Forelimb muscle (tissue), 1 donor: ENCODE measurements at places on chromosomes 12 and 14.

- no peak for DNase-seq
These were observed 16.1 kb downstream of the GPR68 start for GRCh38 chr14:91228112-91229004.

DNA sequence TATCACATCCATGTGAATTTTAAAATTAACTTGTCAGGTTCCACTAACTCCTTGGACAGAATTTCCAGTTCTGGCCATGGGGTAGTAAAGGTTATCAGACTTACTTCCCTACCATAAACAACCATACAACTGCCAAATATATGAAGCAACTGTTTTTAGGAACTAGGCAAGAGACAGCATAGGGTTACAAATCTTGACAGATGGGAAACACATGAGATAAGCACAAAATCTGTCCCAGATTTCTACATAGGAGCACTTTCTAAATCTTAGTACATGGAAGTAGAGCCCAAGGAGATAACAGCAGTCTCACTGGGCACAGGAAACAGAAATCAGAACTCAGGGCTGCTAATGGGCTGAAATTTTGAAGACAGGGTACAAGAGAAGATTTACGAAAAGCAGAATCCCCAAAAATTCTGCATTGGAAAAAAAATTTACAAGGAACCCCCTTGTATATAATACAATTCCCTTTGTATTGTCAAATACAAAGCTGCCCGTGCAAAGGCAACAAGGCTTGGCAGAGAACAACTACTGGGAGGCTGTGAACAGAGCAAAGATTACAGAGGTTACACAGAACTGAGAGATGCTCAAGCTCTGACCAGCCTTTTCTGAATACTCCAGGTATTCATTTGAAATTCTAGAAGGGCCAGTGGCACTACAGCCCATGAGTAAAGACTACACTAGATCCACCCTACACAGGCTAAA lies 43.2 kb downstream of the GALNT4 start:
- no peak for DNase-seq

DNA sequence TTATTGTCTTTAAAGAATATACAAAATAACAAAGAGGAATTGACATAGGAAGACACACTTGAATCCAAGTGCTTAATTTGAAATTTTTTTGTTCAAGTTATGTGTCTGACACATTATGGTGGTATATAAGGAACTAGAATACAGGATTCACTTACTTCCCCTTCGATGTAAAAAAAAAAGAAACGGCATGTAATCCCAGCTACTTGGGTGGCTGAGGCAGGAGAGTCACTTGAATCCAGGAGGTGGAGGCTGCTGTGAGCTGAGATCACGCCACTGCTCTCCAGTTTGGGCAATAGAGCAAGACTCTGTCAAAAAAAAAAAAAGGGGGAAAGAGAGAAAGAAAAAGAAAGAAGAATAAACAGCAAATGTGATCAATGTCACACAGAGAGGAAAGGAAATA lies 8.9 kb downstream of the CLEC12A start:
- no peak for DNase-seq

DNA sequence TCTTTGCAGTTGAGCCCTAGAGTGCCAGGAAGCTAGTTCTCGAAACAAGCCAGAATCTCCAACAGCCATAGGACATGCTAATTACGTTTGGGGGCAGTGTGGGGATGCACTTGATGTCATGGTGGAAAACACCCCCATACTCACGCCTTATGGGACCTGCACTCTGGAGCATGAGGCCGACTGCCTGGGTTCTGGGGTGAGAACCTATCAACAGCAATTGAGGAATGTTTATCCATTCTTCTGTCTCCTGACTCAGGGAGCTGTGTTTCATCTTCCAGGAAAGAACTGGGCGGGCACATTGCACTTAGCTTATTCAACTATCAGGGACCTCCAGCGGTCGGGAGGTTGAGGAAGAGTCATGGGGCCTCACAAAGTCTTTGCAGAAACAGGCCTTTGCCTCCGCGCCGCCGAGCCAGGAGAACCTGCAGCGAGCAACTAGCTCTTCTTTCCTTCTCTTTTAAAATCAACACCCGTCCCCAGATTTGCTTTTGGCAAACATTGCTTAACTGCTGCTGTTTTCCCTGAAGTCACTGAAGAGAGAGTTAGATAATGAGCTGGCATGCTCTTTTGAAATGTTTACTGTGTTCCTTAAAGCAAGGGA lies 226.1 kb upstream of the DIO3 start:
- no peak for DNase-seq

- DNase-seq = no peak
These were observed 230.0 kb upstream of the SRRM4 start for GRCh38 chr12:118751355-118751754.

- DNase-seq = no peak
These were observed 76.9 kb upstream of the TMEM263 start for GRCh38 chr12:106878804-106879203.

GRCh38 chr14:94372021-94372605 lies 16.3 kb downstream of the SERPINA1 start:
- DNase-seq = no peak

DNA sequence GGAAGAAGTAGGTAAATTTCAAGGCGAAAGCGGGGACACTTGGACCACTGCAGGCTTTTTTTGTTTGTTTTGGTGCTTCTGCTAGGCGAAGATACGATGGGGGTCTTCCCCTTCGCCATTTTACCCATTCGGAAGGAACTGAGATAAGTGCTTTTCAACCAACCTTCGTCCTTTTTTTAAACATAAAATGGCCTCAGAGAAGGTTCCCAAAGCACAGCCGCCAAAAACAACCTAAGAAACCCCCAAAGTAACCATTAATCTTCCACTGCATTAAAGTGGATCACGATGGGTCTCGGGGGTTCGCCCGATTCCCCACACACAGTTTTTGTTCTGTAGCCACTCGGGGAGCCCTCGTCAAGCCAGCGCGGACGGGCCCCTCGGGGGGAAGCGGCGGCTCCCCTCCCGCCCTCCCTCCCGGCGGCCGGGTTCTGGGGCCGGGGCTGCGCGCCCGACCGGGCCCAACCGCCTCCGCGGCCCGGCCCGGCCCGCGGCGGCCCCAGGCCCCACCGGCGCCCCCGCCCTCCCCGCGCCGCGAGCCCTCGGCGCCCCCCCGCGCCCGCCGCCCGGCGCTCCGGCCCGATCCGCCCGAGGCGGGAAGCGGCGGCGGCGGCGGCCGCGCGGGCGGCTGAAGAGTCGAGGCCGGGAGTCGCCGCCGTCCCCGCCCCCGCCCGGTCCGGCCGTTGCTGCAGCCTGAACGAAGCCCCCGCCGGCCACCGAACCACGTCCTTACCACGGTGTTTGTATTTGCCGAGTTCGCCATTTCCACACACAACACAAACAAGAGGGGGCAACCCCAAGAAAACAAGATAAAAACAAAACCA lies 790 bp downstream of the GTF2A1 start:
- no peak for DNase-seq

GRCh38 chr12:3073438-3074250 lies 3.5 kb upstream of the TSPAN9 start:
- peak; percentile 72 for DNase-seq

DNA sequence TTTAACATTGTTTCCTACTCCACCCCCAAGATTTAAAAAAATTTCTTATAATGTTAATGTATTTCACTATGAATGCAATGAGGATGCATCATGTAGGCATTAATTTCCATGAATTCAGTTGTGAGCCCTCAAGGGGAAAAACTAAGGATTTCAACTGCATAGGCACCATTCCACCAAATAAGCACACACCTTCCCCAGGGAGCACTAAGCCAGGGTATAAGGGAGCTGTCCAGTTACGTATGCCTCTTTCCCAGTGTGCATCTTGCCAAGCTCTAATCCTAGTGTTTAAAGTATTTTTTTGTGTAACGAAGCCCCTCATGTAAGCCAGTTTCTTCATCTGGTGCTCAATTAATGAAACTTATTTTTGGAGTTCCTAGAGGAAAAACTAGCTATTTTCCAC lies 6.6 kb downstream of the FERMT2 start:
- no peak for DNase-seq

DNA sequence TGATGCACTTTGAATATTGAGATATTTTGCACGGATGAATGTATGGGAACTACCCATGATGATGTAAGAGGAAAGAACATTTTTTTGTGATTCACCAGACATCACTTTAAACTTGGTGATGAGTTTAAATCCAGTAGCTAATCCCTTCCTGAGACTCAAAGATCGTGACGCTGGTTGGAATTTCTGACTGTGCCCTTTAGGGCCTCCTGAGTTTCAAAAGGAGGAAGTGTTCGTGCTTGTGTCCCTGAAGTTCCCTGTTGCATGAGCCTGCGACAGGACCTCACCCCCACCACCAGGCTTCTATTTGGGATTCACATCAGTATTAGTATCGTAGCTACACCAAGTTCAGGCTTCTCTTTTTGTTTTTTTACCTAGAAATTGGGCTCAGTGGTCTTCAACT lies 18.6 kb upstream of the RIN3 start:
- DNase-seq = no peak

DNA sequence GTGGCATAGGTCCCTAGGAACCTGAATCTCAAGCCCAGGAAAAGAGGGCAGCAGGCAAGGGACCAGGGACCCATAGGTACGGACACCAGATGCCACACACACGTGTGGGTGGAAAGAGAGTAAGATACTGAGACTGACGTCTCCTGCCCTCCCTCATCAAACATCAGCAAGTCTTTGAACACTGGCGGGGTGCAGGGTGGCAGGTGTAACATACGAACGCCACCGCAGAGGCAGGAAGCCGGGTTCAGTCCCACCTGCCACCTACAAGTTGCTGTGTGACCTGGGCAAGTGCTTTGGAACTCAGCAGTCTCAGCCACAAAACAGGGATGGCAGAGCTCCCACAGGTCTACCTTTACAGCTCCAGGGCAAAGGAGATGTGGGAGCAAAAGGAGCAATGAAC lies 11.1 kb downstream of the ACTN1 start:
- DNase-seq = no peak

DNA sequence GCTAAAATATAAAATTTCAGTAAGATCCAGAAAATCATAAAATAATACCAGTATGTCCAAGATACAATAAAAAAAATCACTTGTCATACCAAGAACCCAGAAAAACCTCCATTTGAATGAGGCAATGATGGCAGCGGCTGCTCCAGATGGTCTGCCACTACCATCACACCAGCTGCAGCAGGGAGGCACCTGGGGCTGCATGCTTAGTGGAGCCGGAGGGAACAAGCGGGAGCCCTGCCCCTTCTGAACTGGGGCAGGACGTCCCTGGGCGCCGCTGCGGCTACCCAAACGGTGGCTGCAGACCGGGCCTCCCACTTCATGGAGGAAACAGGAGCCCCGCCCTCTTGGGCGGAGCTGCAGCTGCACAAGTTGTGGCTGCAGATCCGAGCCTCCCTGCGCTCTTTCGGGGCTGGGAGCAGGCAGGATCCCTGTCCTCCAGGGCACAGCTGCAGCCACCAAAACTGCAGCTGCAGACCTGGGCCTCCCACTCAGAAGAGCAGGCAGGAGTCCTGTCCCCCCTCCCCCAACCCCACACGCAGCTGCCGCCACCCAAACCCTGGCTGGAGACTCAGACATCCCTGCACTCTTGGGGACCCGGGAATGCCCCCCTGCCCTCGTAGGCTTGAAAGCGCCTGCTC lies 36.1 kb upstream of the OR5AU1 start:
- peak; percentile 9 for DNase-seq

- no peak for DNase-seq
These were observed 273.9 kb downstream of the TMEM132D start for GRCh38 chr12:129629901-129630300.

GRCh38 chr14:102970496-102970895 lies 48.0 kb downstream of the AMN start:
- DNase-seq = no peak

- no peak for DNase-seq
These were observed at the start of gene ASCL1 for GRCh38 chr12:102957339-102958050. Gene ASCL1, plus strand, starts transcription at chr12:102957674. Its CDS starts 571 bp downstream, at chr12:102958245.

DNA sequence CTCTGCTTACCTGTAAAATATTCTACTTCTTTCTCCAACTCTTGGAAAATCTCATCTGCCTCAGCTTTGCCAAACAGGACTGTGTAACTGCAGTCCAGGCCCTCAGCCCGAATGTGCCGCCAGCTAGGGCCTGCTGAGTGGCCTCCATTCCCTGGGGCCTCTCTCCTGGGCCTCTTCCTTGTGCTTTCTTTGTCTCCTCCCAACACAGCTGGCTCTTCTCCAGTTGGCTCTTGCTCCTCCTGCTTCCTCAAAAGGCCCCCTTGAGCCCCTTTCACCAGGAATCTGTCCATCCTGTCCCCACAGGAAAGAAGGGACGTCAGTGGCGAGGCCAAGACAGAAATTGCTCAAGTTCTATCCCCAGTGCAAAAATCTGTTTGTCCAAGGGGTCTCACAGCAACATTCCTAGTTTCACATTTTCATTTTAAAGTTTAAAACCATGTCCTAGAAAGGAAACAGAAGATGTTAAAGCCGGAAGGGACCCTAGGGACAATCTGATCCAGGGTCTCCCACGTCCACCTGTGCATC lies 713 bp downstream of the ALKBH2 start:
- DNase-seq = no peak

- DNase-seq = no peak
These were observed 3.3 kb downstream of the FAR2 start for GRCh38 chr12:29152223-29152868.

DNA sequence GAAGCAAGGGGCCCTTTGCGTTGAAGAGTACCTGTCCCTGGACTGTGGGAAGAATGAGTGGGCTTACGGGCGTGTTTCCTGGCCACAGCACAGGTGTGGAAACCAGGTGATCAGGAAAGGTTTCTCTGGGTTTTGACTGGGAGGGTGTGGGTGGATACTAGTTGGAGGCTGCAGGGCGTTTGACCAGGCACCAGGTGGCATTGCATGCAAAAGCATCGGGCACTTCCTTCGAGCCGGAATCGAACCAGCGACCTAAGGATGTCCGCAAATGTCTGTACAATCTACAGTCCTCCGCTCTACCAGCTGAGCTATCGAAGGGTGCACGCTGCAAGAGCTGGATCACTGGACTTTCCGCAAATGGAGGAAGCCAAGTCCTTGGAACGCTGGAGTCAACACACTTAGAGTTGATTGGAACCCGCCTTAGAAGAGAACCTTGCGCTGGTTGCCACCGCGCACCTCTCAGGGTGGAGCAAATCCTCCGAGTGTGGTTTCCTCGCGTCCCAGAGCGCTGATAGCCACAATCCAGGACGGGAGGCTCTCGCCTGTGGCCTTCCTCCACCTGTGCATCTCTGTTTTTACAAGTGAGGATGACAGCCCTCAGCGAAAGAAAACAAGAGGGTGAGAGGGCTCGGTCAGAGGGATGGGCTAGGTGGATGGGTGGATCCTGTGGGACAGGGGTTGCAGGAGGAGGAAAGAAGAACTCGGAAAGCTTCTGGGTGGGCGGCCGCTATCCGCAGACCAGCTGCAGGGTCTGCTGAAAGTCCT lies 21.2 kb upstream of the RNASE4 start:
- no peak for DNase-seq

- no peak for DNase-seq
These were observed 118.1 kb upstream of the LGR5 start for GRCh38 chr12:71321531-71321930.

DNA sequence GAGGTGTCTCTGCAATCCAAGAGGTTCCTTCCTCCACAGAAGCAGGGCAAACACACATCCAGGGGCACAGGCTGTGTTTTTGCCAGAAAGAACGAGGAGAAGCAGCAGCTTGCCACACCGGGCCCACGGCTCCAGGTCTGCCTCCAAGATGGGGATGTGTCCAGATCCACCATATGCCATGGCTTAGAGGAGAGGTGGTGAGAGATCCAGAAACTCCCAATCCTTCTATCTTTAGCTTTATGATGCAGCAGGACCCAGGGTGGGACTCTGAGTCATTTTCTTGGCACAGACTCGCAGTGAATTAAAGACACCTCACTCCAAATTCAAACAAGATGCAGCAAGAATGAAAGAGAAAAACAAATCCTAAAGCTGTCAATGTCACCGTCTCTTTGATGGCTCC lies 481.4 kb upstream of the TMEM132C start:
- peak; percentile 61 for DNase-seq

GRCh38 chr12:29960122-29960521 lies 176.4 kb upstream of the TMTC1 start:
- DNase-seq = no peak
